ENCODE measurements at places on chromosomes 16 and 17. TPM values are rescaled to one million over a fixed set of nuclear protein-coding genes. Genes with fewer than 3 reads are reported as not detected.
A peak's percentile ranks its signal among the peaks of the same experiment; 100 is the strongest.

- H3K27me3 ChIP-seq = peaks cover 39% of the 10 kb centered on the region
- DNase-seq = no peak
- H3K36me3 ChIP-seq = no peaks in the 10 kb centered on the region
These were observed 1.7 kb upstream of the STAT5A start for GRCh38 chr17:42286411-42287221.

DNA sequence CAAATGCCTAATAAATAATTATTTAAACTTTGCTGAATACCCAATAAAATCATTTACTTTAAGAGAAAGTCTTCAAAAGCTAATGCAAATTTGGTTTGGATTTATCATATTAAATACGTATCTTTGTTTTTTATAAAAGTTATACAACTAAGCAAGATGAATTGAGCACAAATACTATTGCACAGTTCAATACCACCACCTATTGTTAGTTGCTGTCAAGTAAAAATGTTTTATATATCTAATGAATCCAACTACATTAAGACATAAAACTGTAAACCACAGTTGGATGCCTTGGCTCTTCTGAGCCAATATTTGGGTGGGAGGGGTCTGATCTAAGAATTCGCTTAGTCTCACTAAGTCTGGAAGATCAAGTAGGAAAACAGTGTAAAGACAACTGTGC, 7.7 kb downstream of the FBXL20 start:
- H3K4me1 ChIP-seq = no peaks in the 10 kb centered on the region
- no peak overlapping the region for H3K27ac ChIP-seq
- H3K4me3 ChIP-seq = no peak overlapping the region
- no peaks in the 10 kb centered on the region for H3K36me3 ChIP-seq
- no peaks in the 10 kb centered on the region for H3K27me3 ChIP-seq

- no peak for DNase-seq
- no peaks in the 10 kb centered on the region for H3K36me3 ChIP-seq
- H3K27me3 ChIP-seq = peaks cover 11% of the 10 kb centered on the region
- H3K27ac ChIP-seq = no peak overlapping the region
- H3K4me3 ChIP-seq = no peak overlapping the region
These were observed 6.8 kb upstream of the CD300A start for GRCh38 chr17:74459622-74460021.

DNA sequence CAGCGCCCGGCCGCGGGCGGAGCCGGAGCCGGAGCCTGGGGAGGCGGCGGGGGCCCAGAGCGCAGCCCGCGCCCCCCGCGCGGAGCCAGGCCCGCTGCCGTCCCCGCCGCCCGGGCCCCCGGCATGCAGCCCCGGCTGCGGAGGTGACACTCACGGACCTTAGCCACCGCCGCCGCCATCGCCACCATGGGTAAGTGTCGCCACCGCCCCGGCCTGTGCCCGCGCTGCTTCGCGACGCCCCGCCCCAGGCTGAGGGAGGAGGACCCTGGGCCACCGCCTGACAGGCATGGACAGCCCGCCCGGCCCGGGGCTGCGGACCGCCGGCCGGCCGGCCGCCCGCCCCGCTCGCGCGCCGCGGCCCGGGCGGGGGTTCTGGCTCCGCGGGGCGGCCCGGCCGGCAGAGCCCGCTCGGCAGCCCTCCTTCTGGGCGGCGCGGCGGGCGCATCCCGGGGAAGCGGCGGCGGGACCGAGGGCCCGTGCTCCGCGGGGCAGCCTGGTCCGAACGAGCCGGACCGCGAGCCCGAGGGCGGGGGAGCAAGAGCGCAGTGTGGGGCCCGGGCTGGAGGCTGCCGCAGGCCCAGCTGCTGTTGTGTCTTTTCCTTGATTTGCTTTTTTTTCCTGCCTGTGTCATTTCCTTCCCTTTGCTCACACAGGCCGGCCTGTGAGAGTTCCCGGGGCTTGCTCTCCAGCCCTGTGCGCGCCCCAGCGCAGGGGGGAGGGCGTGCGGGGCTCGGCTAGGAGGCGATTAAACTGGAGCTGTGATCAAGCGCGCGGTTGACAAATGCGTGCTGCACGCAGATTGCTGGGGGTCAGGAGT, 565 bp downstream of the MAP3K3 start:
- no peaks in the 10 kb centered on the region for H3K36me3 ChIP-seq
- no peaks in the 10 kb centered on the region for H3K27me3 ChIP-seq
- DNase-seq = peak; percentile 87
- H3K27ac ChIP-seq = peak overlapping the region; percentile 64
- H3K4me1 ChIP-seq = peaks cover 13% of the 10 kb centered on the region

DNA sequence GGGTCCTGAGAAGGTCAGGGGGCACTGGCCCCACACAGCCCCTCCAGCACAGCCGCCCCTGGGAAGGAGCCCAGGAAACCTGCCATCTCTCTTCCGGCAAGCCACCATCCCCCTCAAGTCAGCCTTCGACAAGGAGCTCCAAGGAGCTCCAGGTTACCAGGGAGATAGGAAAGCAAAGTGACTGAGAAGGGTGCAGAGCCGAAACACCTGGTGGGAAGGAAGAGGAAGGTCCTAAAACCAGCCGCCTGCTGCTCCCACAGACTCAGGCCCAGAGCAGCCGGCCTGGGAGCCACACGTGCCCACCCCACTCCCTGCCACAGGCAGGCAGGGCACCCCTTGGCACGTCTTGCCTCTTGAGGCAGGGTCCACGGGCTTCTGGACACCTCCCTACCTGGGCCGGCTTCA, 80.7 kb downstream of the TIMM22 start:
- no peaks in the 10 kb centered on the region for H3K27me3 ChIP-seq
- no peak overlapping the region for H3K4me3 ChIP-seq
- no peaks in the 10 kb centered on the region for H3K36me3 ChIP-seq
- DNase-seq = no peak
- peaks cover 13% of the 10 kb centered on the region for H3K4me1 ChIP-seq

DNA sequence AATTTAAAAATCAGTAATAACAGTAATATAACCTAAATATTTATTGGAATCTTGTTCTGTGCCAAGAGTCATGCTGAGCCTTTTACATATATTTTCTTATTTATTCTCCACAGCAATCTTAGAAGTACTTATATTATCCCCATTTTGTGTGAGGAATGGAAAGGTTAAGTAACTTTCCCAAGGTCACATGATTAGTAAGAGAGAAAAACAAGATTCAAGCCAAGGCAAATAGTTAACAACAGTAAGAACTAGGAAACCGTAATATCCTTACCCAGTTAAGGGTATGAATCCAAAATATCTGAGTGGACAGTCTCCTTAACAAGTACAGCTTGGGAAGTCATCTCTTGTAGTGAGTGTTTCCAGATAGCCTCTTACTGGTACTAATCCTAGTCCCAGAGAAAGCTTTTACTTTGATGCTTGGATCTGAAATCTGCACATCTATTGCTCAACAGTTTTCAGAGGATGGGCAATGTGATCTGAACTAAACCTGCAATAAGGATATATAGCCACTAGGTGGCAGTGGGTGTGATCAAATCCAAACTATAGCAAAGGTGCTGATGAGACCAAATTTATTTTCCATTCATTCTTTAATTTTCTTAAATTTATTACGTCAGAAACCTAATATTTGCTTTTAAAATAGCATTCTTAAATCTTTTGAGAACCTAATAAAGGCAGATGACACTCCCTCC, 23.3 kb downstream of the SHISA6 start:
- H3K36me3 ChIP-seq = no peaks in the 10 kb centered on the region
- H3K4me1 ChIP-seq = no peaks in the 10 kb centered on the region
- H3K27ac ChIP-seq = no peak overlapping the region

DNA sequence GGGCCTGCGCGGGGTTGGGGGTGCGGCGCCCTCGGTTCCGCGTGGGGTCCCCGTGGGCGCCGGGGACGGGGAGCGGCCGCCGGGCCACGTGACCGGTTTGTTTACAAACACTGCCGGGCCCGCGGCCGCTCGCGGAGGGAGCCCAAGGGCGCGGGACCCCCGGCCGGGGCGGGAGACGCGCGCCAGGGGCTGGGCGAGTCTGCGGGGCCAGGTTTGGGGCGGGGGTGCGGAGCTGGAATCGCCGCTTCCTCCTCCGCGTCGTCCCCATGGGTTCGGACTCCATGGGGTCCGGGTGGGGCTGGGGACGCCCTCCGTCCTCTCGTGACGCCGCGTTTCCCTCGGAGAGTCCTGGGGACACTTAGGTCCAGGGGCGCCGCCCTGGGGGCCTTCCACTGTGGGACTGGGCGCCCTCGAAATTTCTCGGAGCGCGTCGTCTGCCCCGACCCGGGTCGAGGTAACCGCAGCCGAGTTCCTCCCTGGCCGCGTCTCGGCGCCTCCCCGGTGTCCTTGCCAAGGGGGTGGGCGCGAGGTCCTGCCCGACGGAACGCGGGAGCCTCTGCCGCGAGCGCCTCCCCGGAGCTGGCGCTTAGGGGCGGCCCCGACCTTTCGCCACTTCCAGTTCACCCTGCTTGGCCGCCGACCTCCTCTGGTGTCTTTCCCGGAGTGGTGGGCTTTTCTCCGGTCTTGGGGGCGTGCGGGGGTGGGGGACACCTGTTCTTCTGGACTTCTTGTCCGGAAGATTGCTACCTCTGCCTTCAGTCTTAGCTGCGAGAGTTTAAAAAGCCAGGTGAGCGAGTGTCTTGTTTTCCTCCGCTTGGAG, 684 bp downstream of the YPEL2 start:
- H3K4me3 ChIP-seq = peak overlapping the region; percentile 79
- H3K36me3 ChIP-seq = no peaks in the 10 kb centered on the region
- DNase-seq = peak; percentile 58

DNA sequence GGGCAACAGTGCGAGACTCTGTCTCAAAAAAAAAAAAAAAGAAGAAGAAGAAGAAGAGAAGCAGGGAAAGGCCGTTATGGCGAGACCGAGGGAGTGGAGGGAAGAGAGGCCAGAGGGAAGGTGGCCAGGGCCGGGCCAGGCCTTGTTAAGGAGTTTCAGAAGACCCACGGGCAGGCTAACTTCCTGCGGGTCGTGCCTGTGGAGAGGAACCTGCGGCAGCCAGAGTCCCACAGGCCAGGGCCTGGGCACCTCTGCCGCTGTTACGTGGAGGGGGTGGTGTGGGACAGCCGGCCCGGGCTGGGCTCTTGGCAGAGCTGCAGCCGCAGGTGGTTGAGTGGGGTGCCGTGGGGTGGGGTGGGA, 5.4 kb downstream of the WDR81 start:
- H3K27ac ChIP-seq = no peak overlapping the region
- no peak overlapping the region for H3K4me3 ChIP-seq
- no peak for DNase-seq

GRCh38 chr17:37176723-37177122, 199.1 kb upstream of the C17orf78 start:
- DNase-seq = no peak
- H3K27me3 ChIP-seq = no peaks in the 10 kb centered on the region
- no peak overlapping the region for H3K4me3 ChIP-seq
- no peak overlapping the region for H3K27ac ChIP-seq

GRCh38 chr16:14007450-14007849, 63.7 kb upstream of the MRTFB start:
- H3K27ac ChIP-seq = no peak overlapping the region
- no peaks in the 10 kb centered on the region for H3K36me3 ChIP-seq
- no peaks in the 10 kb centered on the region for H3K27me3 ChIP-seq
- peaks cover 12% of the 10 kb centered on the region for H3K4me1 ChIP-seq

The THRA gene
- total RNA-seq = 20.8 TPM

The AGRP gene
- total RNA-seq = not detected

The KCNJ16 gene
- not detected for total RNA-seq
